ENCODE measurements at places on chromosomes 6 and 20. TPM values are rescaled to one million over a fixed set of nuclear protein-coding genes. Genes with fewer than 3 reads are reported as not detected.

DNA sequence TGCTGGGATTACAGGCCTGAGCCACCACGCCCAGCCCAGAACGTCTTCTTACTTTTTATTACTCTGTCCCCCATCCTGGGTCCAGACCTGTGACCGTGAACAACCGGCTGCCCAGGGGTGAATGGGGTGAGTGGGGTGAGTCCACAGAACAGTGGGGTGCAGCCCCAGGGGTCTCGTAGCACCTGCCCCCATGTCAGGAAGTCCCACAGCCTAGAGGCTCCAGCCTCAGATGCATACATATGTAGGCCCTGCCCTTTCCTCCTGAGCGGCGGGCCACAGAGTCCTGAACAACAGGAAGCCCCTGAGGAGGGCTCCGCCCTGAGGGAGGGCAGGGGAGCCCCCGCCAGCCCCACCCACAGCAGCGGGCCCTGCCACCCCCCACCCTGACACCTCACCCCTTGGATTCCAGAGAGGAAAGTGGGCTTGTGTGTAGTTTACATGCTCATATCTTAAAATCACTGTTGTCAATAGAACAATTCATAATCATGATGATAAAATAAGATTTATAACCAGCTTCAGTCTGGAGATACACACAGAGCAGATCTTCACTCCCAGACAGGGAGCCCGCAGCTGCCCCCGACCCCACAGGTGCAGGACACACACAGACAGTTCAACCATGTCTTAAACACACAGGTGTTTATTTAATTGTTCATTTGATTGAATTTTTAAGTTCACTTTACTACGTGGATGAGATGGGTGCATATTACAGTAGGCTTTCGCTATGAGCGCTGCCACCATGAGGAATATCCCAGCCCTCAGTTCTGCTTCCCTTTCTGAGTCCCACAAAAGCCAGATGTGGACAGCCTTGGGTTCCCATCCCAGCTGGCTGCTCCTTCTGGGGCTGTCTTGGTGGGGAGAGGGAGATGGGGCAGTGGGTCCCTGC lies 12.4 kb upstream of the GMEB2 start:
- no peak for DNase-seq

- no peak for DNase-seq
Observed at GRCh38 chr6:114040871-114041270, 69.9 kb upstream of the HDAC2 start.

- DNase-seq, result peak; percentile 79
Observed at GRCh38 chr6:135183002-135183531, 2.0 kb downstream of the MYB start.

DNA sequence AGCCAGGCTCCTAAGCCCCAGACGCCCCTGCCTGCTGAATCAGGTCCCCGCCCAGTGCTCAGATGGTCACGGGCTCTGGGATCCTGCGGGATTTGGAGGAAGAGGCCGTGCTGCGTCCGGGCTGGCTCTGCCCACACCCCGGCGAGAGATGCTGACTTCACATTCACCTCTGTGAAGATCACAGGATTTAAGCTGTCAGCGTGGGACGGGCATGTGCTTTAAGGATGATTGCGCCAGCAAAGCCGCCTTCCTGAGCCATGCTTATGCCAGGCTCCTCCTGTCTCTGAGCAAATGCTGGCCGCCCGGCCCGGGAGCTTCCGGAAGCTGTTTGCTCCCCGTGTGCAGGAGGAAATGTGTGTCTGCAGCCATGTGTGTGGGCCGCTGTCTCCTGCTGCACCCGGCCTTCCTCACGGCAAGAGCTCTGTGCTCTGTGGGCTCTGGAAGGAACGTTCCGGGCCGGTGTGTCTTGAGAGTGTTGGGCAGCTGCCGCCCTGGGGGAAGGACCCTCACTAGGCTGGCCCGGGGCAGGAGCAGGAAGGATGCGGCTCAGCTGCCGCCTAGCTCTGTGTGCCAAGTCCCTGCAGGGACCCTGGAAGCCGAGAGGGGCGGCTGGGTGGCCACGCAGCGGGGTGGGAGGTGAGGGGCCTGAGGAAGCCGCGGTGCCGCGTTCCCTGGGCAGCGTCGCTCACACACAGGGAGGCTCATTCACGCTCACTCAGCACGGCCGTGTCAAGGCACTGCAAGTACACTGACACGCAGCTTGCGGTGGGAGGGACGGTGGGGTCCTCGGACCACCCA lies 19.0 kb upstream of the BHLHE23 start:
- DNase-seq, result no peak

DNA sequence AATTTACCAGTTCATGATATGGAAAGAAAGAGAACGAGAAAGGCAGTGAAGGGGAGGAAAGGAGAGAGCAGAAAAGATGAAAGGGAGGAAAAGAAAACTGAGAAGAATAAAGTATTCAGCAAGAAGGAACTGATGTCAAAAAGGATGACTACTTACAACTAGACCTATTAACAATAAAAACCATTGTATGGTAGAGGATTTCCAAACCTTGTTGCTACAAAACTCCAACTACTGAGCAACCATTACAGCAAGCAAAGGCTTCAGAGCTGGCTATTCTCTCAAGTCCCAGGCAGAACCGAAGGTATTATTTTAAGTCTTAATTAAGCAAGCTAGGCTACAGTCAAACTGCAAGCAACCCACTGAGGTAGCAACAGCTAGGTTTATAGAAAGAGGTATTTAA lies 142.2 kb downstream of the BTBD9 start:
- no peak for DNase-seq

Gene CLVS2
- not detected for total RNA-seq

DNA sequence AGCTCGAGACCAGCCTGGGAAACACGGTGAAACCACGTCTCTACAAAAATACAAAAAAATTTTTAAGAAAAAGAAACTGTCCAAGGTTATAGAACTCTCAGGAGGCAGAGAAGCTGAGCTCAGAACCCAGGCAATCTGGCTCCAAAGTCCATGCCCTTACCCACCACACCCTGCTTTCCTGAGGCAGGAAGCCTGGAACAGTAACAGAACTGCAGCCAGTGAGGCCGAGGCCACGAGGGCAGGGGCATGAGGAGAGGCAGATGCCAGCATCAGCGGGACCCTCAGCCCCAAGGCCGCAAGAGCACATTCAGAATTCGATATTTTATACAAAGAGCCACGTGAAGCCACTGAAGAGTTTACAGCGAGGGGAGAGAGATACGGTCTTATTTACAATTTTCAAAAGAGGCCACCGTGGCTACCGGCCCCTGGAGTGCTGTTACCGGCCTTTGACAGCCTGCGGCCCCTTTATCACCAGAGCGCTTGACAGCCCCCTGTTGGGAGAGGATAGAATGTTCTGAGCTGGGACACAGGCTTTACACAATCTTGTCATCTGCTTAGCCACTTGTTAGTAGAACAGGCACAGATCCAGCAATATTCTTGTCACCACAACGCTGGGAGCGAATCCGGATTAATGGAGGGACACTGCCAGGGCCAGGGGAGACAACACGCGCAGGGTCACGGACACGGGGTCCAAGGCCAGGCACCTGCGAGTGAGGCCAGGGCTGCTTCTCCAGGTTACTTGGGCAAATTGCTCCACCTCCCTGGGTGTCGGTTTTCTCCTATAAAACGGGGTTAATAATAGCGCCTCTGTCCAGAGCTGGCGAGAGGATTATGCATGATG lies 5.6 kb downstream of the SPATA2 start:
- DNase-seq, result no peak

GRCh38 chr6:905556-905955 lies 212.6 kb upstream of the EXOC2 start:
- no peak for DNase-seq

DNA sequence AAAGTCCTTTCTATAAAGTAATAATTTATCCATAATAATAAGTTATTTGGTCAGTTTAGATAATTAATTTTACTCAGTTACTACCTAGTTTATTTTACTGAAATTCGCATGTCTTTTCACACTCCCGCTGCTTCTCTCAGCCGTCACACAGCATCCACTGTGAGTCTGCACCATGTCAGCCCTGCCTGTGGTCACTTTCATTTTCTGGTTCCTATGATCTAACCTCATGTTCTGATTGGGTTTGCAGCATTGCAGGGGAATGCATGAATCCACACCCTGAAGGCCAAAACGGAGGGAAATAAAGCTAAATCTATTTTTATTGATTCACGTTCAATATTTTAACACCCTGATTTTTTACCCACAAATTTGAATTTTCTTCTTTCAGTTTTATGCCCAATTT lies 47.4 kb downstream of the PDE10A start:
- no peak for DNase-seq

DNA sequence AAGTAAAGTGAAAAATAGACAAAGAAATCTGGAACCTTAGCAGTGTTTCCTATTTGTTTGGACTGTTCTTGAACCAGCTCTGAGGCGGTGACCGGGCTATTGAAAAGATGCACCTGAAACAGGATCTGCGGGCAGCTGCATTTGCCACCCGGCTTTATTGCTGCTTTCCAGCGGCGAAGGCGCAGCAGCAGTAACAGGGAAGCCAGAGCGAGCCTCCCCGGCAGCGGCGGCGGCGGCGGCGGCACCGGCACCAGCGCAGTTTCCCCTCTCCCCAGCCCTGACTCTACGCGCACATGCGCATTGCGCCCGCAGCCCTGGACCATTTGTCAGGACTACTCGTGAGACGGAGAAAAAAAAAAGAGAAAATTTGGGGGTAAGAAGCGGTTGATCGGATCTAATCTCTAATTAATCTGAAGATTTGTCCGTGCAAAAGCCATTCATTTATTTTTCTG lies at the start of gene L3MBTL3:
L3MBTL3 (plus strand) TSS at position 290 of the 452 bp plus-strand sequence. CDS start 24,119 bp downstream, outside the sequence.
- DNase-seq, result peak; percentile 96

Gene GLP1R
- total RNA-seq, result 6.8 TPM

Gene TUBB2B
- total RNA-seq, result 0.97 TPM

- DNase-seq, result no peak
Observed at GRCh38 chr6:139833592-139833991, 459.1 kb upstream of the CITED2 start.

- DNase-seq, result no peak
Observed at GRCh38 chr6:131251590-131252199, 116.4 kb downstream of the AKAP7 start.

Measured in Right ventricle myocardium inferior (tissue), 1 donor.